ENCODE measurements at places on chromosomes 2 and 18.

GRCh38 chr2:233831861-233832260 lies 22.5 kb downstream of the HJURP start:
- no peak for DNase-seq

DNA sequence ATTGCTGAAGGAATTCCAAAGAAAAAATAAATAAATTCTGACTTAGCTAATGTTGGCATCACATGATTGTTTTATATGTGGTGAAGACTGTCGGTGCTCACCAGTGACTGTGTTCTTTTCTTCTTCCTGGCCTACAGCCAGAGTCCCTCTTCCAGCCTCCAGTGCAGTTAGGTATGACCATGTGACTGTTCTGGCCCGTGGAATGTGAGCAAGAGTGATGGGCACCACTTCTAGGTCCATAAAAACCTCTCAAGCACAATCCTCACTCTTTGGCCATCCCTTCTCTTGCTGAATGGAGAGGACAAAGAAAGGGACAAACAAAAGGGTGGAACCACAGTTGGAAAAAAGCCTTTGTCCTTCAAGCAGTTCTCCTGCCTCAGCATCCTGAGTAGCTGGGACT lies 39.0 kb upstream of the BMPR2 start:
- no peak for DNase-seq

GRCh38 chr18:54787616-54788015 lies 40.7 kb upstream of the RAB27B start:
- no peak for DNase-seq

DNA sequence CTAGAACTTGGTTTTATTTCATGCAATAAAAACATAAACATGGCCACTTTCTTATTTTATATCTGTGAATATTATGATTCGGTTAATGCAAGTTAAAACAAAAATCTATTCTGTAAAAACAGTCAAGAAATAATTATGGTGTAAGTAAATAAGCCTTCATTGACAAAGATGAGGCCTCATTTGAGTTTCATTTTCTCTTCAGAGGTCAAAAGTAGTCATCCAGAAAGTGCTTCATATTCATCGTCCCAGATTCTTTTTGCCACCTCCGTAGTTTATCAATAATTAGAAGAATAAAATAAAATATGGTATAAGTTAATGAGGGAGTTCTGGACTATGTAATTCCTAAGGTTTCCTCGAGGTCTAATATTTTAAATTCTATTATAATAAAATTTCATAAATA lies 19.4 kb upstream of the HNRNPA3 start:
- no peak for DNase-seq

- DNase-seq: no peak
These were observed 6.0 kb downstream of the OSBPL6 start for GRCh38 chr2:178200331-178200730.

- DNase-seq: no peak
These were observed 1.4 kb upstream of the IDH1 start for GRCh38 chr2:208256192-208256782.

DNA sequence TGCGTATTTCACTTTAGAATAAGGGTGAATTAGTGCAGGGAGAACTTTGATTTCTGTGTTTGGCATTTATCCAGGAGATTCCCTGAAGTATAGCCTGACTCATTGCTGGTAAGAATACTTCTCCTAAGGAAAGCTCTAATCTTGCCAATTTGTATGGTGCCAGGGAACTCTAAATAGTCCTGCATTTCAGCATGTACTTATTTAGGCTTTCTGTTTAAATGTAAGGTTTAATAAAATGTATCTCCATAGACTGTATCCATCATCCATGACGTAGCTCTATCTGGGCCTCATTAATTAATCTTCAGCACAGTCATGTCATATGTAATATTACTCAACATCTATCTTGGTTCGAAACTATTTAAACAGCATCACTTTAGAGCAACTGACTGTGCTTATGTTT lies 127.7 kb downstream of the DOK6 start:
- no peak for DNase-seq

Measured in 8988T (cell line).